ENCODE measurements at places on chromosomes 5 and 9.
A peak's percentile ranks its signal among the peaks of the same experiment; 100 is the strongest.

DNA sequence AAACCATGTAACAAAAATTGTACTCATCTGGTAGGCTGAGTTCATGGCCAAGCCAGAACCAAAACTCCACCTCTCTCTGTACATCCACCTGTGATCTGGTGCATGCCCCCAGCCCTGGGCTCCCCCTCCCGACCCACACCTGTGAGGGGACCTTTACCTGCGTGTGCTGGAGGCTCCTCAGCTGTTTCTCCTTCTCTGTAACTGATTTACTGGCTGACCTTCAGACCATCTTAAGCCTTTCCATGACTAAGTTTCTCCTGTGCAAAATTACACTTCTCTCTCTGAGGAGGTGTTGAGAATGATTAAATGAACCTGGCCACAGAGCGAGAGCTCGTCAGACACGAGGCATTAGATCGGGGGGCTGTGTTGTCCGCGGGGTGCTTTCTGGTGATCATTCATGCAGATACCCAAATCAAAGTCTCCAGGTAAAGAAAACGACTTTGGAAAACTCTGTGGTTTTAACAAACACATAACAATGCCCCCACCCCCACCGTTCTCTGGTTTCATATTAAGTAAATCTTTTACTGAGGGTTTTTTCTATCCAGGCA is 136.4 kb downstream of the SEMA5A start:
- no peak for DNase-seq

GRCh38 chr9:114691046-114691955 is 9.3 kb upstream of the TEX48 start:
- DNase-seq = peak; percentile 83

DNA sequence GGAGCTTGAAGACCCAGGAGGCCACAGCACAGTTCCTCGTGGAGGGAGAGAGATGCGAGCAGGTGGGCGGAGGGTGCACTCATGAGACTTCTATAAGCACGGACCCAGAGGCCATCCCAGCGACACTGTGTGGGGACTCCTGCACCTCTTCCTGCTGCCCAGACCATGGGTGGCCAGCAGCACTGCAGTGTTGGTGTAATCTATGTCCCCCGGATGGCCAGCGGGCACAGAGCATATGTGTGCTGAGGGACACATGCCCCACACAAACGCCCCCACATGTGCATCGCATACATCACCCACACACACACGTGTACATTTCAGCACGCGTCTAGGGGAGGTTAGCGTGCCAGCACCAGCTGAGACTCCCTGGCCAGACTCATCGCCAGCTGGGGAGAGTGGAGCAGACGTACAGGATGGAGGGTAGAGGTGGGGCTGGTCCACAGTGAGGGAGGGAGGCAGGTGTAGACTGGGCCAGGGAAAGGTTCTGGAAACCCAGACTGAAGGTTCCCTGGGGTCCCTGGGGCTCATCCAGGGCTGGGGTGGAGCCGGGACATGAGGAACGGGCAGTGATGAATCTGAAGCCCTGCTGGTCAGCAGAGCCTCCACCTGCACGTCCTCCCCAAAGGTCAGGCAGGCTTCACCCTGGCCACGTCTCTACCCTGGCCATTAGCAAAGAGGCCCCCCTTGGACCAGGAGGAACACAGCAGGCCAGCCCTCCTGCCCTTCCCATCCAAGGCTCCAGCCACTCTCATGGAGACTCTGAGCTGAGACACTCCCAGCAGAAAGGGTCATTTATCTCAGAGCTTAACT is 27.6 kb downstream of the ADAMTS2 start:
- DNase-seq = no peak

DNA sequence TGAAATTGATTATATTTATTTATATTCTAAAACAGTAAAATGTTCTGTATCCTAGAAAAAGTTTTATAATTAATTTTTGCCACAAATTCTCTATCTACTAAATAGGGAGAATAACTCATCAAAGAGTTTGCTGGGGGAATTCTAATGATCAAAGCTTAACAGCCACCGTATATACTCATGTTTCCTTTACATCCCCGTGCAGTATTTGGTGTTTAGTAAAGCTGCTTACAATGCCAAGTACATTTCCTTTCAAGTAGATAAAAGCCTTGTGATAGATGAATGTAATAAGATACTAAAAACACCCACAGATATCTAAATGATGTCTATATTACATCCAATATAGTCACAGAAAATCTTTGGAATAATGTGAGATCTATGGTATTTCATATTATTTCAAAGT is 312.2 kb downstream of the HCN1 start:
- no peak for DNase-seq

DNA sequence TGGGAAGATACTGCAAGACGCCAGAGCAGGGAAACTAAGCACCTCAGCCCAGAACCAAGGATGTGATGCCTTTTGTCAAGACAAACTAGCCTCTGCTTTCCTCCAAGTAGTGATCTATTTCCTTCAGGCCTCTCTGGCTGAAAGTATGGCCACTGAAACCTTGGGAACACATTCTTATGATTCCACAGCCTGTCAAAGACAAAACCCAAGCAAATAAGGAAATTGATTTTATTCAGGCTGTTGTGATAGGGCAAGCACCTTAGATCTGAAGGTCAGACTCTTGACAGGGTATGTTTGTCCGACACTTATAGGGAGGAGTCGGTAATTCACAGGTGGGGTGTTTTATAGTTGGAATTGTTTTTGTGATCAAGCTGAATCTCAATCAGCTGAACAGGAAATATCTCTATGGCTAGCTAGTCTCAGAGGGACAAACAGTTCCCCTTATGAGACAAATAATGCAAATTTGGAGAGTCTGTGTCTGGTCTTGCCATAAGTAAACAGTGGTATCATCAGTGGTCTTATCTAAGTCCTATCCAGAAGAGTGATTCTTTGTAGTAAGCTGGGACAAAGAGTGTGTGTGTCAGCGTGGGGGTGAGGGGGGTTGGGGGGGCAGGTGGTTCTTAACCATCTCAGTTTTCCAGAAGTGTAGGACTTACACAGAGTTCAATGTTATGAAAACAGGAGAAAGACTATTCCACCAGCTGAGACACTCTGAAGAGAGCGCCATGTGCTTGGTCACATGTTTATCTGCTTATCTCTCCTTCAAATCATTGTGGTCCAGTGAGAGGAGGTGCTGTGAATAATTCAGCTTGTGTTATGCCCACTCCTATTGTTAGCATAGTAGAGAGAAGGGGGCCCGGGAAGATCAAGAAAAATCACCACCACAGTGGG is 6.7 kb upstream of the ZCCHC10 start:
- no peak for DNase-seq

- peak; percentile 70 for DNase-seq
Measured at GRCh38 chr9:85425153-85425611, 316.6 kb downstream of the AGTPBP1 start.

DNA sequence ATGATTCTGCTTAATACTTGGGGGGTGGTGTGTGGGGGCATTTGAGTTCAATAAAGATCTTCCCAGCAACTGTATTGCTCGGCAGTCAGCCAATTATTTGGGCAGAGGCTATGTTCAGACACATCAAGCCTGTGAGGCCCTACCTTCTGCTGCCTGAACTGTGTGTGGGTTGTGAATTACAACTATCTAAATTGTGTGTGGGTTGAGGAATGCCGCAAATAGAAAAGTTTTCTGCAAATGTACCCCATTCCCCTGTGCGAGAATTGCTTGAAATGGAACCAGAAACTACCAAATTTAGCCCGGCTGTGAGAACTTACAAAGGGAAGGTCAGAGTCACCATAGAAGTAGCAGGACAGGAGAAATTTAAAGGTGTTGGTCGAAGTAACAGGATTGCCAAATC is 360.0 kb upstream of the PIK3R1 start:
- no peak for DNase-seq

- no peak for DNase-seq
Measured at GRCh38 chr9:108382310-108382709, 473.5 kb downstream of the ACTL7B start.

- peak; percentile 4 for DNase-seq
Measured at GRCh38 chr5:175059687-175060211, 335.4 kb downstream of the MSX2 start.
